Mesothelial cell of epicardium (in vitro differentiated cells): ENCODE measurements at places on chromosomes 5 and 9. TPM values are rescaled to one million over a fixed set of nuclear protein-coding genes. Genes with fewer than 3 reads are reported as not detected.

- no peak for DNase-seq
- no peak overlapping the region for H3K4me3 ChIP-seq
- H3K27me3 ChIP-seq: peaks cover 1% of the 10 kb centered on the region
These were observed 558.9 kb upstream of the KLF4 start for GRCh38 chr9:108048406-108049025.

Gene AFAP1L1
- total RNA-seq: 0.22 to 0.63 TPM (median 0.36 TPM) in 3 replicates

- peak; percentile 80 for DNase-seq
- H3K27ac ChIP-seq: no peak overlapping the region
- H3K36me3 ChIP-seq: no peaks in the 10 kb centered on the region
- H3K27me3 ChIP-seq: peaks cover 68% of the 10 kb centered on the region
These were observed 22.0 kb downstream of the ENHO start for GRCh38 chr9:34500623-34501267.

Gene TTC16
- total RNA-seq: 0.07 TPM in 1 of 3 replicates, not detected in the others

Gene GEMIN5
- total RNA-seq: 21.9 to 25.0 TPM (median 22.0 TPM) in 3 replicates

- peaks cover 12% of the 10 kb centered on the region for H3K4me1 ChIP-seq
- H3K27ac ChIP-seq: no peak overlapping the region
These were observed 1952.6 kb downstream of the MAT2B start for GRCh38 chr5:165457859-165458481.

Gene IFNE
- 1.6 to 2.0 TPM (median 1.7 TPM) in 3 replicates for total RNA-seq

Gene ANXA2R
- total RNA-seq: 1.4 to 1.9 TPM (median 1.7 TPM) in 3 replicates
